ENCODE measurements at places on chromosomes 5 and 9.
A peak's percentile ranks its signal among the peaks of the same experiment; 100 is the strongest.

DNA sequence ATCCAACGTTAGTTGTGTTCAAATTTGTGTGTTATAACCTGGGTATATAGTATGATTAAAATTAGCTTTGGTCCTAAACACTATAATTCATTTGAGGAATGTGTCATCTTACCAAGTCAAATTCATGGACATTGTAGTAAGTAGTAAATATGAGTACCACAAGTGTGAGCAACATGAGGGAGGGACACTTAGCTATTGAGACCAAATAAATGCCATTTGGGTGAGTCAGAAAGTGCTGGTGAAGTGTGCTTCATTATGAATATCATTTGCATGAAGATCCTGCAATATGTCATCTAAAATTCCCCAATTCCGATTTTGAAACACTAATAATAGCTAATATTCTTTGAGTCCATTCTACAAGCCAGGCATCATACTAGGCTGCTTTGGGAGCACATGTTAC lies 336.7 kb upstream of the KIF2A start:
- no peak for DNase-seq

DNA sequence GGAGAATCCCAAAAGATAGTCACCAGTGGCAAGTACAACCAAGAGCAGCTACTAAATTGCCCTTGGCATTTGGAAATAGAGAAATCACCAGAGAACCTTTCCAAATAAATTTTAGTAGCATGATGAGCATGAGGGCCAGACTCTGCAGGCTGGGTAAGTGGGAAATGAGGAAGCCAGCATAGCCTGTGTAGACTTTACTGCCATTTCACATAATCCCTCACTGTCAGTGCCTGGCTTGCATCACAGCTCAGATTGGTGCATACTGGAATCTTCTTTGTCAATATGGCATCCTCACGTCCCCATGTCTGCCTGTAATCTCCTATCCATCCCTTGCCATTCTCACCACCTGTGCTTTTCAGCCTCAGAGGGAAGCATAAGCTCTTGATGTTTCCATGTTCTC lies 14.5 kb downstream of the GRAMD2B start:
- DNase-seq = no peak

DNA sequence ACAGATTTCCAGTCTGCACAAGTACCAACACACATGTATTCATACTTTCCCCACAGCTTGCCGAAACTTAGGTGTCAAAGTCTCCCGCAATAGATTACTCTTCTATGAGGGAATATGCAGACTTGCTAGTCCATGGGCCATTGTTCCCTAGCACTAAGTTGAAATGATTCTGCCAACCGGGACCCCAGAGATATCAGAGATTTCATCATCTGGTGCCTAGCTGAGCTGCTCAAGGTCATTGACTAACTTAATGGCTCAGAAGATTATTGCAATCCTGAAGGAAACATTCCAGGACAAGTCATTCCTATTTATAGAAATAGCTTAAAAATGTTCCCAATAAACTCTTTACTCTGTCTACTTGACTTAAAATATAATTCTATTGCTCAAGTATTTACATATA lies 202.6 kb downstream of the PIK3R1 start:
- DNase-seq = no peak

DNA sequence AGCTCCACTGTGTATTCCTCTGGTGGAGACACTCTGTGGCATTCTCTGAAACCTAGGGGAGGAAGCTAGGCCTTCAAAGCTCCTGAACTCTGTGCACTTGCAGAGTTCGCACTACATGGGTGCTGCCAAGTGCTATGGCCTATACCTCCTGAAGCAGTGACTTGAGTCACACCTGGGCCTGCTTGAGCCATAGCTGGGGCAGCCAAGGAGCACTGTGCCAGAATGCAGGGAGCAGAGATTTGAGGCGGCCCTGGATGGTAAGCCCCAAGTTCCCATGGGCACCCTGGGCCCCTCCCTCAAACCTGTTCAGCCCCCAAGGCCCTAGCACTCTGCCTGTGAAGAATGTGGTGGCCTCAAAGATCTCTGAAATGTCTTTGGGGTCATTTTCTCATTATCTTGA lies 212.9 kb downstream of the SPATA31A6 start:
- no peak for DNase-seq

- no peak for DNase-seq
Observed at GRCh38 chr9:137380606-137381005, 42.4 kb downstream of the EXD3 start.

- DNase-seq = peak; percentile 37
Observed at GRCh38 chr5:111227801-111228200, 3.6 kb downstream of the CAMK4 start.

DNA sequence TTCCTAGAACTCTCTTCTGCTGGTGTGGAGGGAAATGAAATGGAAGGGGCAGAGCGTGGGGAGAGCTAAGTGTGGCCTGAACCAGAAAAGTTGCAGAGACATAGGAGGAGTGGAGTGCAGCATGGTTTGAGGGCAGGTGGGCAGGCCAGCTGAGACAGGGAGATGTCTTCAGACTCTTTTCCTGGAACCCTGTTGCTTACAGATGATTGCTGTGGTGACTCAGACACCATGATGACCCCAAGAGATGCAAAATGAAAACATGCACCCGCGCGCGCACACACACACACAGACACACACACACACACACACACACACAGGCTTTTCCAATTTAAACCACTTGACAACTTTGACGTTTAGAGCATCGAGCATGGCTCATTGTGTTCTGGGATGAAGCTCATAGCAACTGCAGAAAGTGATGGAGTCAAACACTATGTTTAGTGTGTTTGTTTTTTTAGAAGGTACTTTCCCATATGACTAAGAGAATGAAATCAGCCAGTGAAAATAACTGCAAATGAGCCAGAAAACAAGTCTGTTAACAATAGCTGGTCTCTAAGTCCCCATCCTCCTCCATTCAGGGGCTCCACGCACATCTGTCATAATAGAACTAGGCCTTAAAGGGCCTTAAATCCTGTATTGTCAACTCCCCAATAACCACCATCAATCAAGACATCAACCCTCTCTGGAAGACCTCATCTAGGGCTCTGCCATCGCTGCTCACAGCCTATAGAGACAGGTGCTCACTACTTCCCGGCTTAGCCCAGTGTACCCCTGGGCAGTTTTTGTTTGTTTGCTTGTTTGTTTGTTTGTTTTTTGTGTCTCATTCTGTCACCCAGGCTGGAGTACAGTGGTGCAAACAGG lies 9.6 kb downstream of the TMOD1 start:
- no peak for DNase-seq

- no peak for DNase-seq
Observed at GRCh38 chr5:67669916-67670315, 473.3 kb upstream of the CD180 start.

DNA sequence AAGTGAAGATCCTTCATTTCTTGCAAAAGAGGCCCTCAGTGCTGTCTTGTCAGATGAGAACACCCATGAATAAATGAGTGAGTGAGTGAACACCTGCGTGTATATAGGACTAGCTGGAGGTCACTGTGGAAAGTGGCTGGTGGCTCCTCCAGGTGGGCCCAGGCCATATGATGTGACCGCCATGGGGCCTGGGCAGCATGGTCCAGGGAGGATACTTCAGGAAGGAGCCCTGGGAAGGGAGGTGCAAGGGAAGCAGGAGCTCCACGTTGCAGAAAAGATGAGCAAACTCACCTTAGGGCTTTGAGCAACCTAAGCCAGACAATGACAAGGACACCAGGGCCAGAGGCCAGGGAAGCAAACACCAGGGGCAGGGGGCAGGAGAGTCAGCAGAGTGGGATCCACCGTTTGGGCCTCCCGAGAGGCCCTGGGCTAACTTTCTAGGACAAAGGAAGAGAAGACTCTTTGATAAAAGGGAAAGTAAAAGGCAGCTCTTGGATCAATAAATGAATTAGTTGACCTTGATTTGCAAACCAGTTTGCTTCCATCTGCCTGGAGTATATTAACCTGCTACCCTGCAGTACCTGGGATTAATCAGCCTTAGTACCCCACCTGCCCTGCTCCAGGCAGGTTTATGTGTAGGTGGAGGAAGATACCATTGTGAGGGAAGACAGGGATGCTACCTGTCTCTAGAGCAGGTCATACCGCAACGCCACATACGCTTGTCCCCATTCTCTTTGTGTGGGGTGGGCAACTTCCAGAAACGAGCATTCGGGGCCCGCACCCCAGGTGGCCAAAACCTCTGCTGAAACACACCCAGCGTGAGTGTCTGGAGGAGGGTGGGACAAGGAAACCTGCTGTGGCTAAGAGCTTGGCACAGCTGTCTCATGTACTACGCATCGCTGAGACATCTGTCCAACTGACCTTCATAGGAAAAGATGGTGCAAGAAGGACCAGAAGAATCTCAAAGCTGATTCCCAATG lies 51.4 kb upstream of the OLFM1 start:
- no peak for DNase-seq

GRCh38 chr9:126953041-126953809 lies 38.6 kb downstream of the RALGPS1 start:
- DNase-seq = no peak

DNA sequence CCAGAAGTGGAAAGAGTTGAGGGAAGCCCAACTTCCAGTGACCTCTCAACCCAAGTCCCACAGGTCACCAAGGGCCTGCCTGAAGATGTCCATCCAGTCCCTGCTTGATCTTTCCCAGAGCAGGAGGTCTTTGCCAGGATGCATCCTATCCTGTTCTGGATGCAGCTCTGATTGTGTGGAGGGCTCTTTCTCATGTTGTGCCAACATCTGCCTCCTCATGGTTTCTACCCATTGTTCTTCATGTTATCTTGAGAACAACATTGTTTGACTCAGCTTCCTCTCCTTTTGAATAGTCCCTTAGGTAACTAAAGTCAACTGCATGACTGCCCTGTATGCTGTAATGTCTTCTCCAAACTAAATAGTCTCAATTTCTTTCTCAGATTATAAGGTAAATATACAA lies 169.3 kb downstream of the CCDC192 start:
- no peak for DNase-seq

- DNase-seq = peak; percentile 73
Observed at GRCh38 chr5:16737620-16738364, 121.0 kb upstream of the RETREG1 start.

DNA sequence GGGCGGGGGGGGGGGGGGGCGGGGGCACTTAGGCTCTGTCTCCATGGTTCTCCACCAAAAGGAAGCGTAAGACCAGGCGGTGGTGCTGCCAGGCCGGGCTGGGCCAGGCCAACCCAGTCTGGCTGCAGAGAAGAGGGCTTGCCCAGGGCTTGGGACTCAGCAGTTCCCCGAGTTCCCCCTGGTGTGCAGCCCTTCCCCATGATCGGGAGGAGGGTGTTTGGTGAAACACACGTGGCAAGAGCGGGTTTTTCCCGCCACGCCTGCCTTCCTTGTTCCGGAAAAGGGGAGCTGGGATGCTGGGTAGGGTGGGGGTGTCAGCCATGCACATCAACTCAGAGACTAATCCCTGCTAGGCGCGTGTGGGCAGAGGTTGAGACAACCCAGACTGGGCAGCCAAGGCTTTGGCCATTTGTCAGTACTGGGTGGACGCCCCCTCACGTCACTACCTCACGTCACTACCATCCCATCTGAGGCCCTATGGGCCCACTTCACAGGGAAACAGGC lies 32.9 kb downstream of the PRRX2 start:
- no peak for DNase-seq

GRCh38 chr5:23496576-23496975 lies 10.8 kb upstream of the PRDM9 start:
- DNase-seq = no peak

Data from small intestine (tissue), 16 donors.